ENCODE measurements at places on chromosomes 2 and 18.
A peak's percentile ranks its signal among the peaks of the same experiment; 100 is the strongest.

- DNase-seq: no peak
Observed at GRCh38 chr2:190185380-190185779, 122.9 kb upstream of the MSTN start.

GRCh38 chr2:217911283-217912097 is 91.3 kb downstream of the TNS1 start:
- DNase-seq: no peak

GRCh38 chr2:152729844-152730243 is 11.4 kb downstream of the ARL6IP6 start:
- DNase-seq: no peak

DNA sequence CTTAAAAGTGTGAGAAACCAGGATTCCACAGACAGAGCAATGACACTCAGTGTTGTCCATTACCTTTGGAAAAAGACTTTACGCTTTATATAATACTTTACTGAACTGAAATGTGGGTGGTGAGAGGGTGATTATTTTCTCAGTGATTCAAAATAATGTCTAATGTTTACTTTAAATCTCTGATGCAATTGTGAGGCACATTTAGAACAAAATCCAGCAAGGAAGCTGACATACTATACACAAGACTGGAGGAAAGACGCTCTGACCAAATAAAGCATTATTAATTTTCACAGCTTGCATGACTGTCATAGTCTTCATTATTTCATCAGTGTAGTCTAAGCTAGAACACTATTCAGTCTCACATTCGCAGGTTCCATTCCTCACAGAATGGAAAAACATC is 34.1 kb upstream of the STAT1 start:
- DNase-seq: no peak

DNA sequence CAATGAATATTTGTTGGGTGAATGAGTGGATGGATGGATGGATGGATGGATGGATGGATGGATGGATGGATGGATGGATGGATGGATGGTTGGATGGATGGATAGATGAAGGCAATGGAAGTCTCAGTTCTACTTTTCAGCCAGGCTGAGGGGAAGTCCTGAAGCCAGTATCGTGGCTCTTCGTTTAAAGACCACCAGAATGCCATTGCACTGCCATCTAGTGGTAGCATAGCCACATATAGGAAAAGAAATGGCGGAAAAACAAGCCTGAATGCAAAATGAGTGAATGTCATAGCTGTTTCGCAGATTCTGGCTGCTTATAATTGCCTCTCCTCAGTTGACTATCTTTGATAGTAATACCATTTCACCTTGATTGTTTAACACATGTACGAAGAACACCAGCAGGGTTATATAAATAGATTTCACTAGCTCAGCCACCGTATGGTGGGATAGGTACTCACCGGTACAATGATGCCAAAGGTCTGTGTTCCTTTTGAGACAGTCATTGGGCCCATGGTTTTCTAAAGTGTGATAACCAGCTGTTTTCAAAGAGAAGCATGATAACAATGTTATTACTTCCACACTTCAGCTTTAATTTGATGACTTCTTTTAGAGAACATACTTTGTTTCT is 62.3 kb upstream of the GREB1L start:
- DNase-seq: peak; percentile 49

- no peak for DNase-seq
Observed at GRCh38 chr18:39007031-39007902, 1441.7 kb upstream of the CELF4 start.

DNA sequence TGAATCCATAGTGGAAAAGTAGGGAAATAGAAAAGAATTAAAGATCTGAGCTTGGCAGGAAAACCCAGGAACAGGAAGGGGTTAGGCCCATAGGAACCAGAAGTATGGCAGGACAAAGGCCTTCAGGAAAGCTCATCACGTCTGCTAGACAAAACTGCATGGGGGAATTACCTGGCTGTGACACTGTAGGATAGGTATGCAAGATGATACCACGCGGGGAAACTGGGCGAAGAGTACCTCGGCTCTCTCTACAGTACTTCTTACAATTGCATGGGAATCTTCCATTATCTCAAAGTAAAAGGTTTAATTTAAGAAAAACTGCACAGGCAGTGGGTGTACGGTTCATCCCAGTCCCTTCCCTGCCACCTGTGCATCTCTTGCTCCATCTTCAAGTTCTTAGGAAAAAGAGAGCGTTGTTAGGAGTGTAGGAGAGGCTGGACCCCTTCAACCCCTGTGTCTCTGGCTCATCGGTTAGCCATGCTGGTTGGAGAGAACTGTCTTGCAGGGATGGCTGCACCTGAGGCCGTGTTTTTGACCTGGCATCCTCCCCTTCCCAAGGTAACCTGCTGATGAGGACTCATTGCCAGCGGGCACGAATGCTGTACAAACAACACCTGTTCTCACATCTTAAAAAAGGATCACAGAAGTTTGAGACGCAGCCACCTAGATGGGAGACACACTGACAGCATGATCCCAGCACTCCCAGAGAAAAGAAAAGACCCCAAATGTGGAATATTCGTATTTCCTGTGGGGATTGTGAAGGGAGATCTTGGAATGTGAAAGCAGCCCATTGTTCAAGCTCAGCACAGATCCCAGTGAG is 120.5 kb upstream of the COPS8 start:
- DNase-seq: no peak

DNA sequence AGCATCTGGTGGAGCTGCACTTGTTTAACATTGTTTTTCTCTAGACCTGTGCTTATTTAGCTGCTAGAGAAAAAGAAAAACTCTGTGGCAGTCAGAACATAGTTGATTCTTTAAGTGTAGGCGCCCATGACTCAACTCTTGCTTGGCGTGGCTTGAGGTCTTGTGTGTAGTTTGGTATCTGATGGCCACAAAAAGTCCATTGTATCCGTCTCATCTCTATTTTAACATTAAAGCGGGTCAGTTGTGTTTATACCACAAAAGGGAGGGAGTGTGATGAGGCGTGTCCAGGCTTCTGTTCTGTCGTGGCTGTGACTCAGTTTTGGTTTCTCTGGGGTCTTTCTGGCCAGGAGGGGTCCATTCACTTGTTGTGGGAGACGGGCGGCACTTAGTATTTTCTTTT is 24.2 kb upstream of the UGT1A8 start:
- no peak for DNase-seq
